Suppressor macrophage (primary cell): ENCODE measurements at places on chromosomes 16 and 17.

DNA sequence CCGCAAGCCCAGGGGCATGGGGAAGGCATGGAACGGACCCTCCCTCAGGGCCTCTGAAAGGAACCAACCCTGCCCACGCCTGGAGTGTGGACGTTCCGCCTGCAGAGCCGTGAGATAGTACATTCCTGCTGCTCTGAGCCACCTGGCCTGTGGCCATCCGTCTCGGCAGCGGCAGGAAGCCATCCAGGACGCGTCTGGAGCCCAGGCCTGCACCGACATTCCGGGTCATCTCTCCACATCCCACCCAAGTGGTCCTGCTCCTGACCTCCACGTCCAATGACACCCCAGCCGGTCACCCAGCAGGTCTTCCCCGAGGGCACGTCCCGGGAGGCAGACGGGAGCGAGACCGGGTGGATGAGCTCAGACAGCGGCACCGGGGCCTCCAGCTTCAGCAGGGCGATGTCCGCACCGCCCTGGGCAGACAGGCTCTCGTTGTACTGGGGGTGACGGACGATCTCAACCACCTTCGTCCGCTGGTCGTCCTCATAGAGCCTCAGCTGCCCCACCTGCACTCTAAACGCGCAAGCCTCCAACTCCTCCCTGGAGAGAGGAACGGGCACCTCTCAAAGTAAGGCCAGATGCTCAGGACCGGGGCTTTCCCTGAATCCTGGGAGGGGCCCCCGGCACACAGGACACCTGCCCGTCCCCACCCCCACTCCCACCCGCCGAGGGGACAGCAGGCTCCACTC lies 21.3 kb upstream of the UBE2I start:
- DNase-seq: no peak

- no peak for DNase-seq
Measured at GRCh38 chr16:79475841-79476240, 124.7 kb downstream of the MAF start.

DNA sequence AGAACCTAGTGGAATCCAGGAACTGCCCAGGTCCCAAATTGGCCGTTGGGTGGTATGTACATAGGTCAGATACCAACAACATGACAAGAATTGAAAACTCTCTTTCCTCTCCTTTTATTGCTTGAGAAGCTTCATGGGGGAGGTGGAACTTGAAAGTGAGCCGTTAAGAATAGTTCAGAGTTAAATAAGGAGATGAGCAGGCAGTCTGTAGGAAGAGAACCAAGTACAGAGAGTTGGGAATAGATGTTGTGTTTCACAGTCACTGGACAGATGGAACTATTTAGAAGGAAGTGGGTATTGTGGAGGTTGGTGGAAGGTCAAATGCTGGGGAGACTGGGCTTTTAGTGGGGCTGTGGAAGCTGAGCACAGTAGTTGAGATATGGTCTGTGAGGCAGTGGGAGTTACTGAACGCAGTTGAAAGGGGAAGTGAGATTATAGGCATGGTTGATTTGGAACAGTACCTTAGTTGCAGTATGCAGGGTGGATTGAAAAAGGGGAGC lies 26.4 kb downstream of the ARHGAP44 start:
- DNase-seq: no peak

- DNase-seq: no peak
Measured at GRCh38 chr17:68103148-68103547, 67.6 kb downstream of the KPNA2 start.

DNA sequence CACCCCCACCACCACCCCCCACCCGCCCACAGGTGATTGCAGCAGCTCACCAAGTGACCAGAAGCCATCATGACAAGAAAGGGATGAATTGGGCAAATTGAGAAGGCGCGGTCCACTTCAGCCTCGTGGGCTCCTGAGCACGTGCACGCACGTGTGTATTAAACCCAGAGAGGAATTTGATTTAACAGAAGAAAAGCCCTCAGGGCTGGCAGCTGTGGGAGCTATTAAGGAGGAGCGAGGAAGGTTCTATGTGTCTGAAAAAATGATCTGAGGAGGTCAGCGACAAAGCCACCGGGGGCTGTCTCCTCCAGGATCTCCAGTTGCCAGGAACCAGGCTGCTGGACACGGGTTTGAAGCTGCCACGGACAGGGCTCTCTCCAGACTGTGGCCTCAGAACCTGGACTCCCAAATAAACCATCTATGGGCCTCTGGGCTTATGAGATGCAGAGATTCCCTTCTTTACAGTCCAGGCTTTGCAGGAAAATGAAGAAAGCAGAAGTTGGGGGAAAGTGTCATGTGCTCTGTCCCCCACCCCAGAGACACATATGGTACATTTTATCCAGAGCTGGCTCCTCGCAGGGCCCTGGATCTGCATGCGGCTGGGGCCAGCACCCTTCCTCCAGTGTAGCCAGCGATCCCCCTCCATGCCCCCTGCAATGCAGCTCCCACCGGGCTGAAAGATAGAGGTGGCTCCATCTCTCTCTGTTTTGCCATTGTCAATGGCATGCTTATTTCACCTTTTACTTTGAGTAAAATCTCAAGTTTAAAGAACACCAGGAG lies 219.7 kb upstream of the RPL38 start:
- peak; percentile 50 for DNase-seq

GRCh38 chr17:81838753-81839255 lies 4.0 kb upstream of the PPP1R27 start:
- DNase-seq: no peak

DNA sequence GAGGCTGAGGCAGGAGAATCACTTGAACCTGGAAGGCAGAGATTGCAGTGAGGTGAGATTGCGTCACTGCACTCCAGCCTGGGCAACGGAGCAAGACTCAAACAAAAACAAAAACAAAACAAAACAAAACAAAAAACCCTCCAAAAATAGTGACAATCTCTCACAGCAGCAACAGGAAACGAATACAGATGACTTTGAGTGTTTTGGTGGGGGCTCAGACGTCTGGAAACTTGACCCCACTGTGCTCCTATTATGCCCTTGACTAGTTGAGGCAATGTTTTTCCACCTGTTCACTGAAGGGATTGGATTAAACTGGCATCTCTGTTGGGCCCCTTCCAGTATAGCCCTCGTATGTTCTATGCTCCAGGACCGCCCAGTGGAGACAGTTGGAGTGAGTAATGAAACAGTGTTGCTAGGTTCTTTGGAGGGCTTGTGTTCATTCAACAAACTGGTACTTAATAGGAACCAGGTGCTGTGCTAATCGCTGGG lies 167.0 kb downstream of the UTP18 start:
- no peak for DNase-seq

GRCh38 chr16:84495506-84495905 lies 9.0 kb downstream of the MEAK7 start:
- no peak for DNase-seq

GRCh38 chr16:11736903-11737302 lies 5.8 kb downstream of the TXNDC11 start:
- DNase-seq: no peak

DNA sequence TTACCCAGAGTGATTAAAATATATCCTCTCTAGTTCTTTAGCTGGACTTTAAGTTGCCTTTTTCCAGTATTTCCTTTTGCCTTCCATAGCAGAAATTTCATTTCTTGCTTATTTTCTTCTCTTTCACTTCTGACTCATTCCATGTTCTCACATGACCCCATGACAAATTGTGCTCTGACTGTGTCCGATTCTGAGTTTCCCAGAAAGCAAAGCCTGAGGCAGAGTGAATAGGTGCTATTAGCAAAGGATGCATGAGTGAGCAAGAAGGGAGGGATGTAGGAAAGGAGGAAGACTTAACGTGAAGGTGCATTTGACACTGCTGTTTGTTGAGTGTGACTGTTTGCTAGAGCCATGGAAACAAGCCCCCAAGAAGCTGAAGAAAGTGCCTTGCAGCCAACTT lies 82.6 kb upstream of the CNTNAP4 start:
- DNase-seq: no peak
